ENCODE measurements at places on chromosomes 5 and 9.

DNA sequence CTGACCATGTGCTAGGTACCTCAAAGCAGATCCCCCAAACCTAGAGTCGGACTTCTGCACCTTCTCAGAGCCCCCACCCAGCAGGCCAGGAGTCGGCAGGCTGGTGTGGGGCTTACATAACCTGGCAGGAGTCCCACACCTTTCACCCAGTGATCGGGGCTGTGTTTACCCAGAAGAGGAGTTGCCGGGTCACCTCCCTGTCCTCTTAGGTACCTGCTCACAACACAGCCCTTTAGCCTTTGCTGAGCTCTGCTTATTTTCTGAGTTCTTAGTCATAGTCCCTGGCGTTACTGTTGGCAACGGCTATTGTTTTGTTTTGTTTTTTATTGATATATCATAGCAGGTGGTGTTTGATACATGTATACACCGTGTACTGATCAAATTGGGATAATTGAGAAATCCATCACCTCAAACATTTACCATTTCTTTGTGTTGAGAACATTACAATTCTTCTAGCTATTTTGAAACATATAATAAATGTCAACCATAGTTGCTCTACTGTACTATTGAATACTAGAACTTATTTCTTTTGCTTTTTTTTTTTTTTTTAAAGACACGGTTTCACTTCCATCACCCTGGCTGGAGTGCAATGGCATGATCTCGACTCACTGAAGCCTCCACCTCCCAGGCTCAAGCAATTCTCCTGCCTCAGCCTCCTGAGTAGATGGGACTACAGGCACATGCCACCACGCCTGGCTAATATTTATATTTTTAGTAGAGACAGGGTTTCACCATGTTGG is 10.4 kb upstream of the EEIG1 start:
- no peak for DNase-seq

DNA sequence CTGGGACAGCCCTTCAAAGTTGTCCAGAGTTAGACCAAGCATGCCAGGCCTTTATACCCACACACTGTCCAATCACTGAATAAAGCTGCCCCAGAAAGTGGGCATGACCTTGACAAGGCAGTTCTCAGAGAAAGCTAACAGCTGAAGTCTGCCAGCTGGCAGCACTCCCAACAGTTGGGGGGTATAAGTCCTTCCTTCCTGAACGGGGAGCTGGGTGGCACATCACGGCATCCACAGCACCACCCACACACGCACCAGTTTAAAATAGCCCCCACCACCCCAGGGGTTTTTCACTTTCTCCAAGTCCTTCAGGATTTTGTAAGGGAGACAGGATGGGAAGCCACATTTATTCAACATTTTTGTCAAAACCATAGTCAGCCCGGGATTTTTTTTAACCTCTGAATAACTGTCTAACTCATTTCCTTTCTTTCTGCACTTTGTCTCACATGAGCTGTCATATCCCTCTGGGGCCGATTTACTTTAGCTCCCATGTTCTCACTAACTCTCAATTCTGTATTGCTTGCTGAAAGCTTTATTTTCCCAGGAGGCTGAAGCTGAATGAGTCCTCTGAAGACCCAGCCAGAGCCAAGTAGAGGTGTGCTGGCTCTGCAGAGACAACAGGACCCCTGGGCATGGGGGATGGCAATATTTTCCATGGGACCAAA is 15.4 kb downstream of the FAM81B start:
- no peak for DNase-seq

- no peak for DNase-seq
Measured at GRCh38 chr5:123351240-123351639, 72.0 kb downstream of the CEP120 start.

GRCh38 chr9:95316794-95317118 is 753 bp downstream of the FANCC start:
- DNase-seq: no peak

DNA sequence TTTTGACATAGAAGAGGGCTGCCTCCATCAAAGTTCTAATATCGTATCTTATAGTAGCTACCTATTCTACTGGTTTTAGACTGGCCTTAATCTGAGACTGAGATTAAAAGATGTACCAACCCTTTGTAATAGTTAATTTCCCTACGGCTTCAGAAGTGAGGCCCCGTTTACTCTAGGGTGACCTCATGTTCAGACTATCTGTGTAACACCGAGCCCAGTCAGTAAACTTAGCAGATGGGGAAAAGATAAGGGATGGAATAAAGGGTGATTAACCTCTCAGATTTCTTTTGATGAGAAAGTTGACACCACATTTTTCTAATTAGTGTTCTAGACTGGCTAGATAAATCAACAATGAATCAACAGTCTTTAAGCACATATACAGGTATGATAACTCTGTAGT is 283.1 kb downstream of the KCTD16 start:
- DNase-seq: no peak

DNA sequence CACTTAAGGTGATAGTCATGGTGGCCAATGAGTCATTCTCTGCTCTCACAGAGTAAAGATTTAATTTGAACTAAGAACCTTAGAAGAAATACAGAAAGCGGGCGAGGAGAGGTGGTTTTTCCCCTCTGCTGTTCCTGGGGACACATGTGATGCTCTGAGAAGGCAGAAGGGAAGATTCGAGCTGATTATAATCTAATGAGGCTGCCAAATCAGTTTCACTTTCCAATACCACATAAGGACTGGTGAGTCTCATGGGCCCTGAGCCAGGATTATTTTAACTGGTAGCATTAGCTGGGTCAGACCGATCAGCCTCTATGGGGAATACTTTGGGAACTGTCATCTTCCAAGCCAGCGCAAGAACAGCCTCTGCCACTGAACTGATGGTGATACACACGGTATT is 116.5 kb downstream of the SLC1A3 start:
- DNase-seq: no peak

GRCh38 chr5:127705120-127705892 is 2.1 kb downstream of the CCDC192 start:
- no peak for DNase-seq

- DNase-seq: no peak
Measured at GRCh38 chr5:132237141-132237540, 9.5 kb upstream of the P4HA2 start.

DNA sequence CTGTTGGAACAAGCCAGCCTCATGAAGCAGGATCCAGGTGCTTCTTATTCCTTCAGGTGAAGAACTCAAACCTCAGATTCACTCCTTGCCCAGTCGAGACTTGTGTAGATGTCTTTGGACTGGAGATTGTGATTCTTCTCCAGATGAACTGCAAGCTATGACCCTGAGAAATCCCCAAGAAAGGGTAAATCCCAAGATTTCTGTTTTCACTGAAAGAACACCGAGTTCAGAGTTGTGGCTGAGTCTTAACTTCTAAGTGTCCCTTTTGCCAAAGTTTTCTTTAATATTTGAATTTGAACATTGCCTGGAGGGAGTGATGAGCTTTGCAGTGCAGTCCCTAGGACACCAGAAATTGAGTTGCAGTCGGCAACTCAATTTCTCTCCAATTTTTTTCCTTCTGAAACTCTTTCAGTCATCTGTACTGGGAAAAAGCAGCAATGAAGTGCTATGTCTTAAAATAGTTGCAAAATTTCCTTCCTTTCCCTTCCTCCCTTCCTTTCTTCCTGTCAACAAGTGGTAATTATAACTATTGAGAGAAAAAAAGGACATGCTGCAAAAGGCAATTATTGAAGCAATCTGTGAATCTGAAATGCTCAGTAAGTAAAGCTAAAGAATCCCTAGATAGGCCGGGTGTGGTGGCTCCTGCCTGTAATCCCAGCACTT is 56.1 kb downstream of the ANKRD55 start:
- DNase-seq: no peak

GRCh38 chr5:142248853-142249462 is 75.9 kb downstream of the SPRY4 start:
- no peak for DNase-seq

- DNase-seq: no peak
Measured at GRCh38 chr5:107337281-107337680, 333.5 kb downstream of the EFNA5 start.

GRCh38 chr5:98468188-98468869 is 305.1 kb upstream of the RGMB start:
- no peak for DNase-seq
